ENCODE measurements at places on chromosomes 4 and X.

GRCh38 chr4:118813561-118813960, 22.4 kb downstream of the SEC24D start:
- no peak for DNase-seq

GRCh38 chr4:175017751-175018150, 99.6 kb downstream of the ADAM29 start:
- DNase-seq = no peak

GRCh38 chr4:41880840-41881831, 54.1 kb upstream of the TMEM33 start:
- no peak for DNase-seq

GRCh38 chr4:47669946-47670345, 167.9 kb downstream of the CORIN start:
- DNase-seq = no peak

- no peak for DNase-seq
Measured at GRCh38 chrX:71251466-71251973, 2.4 kb downstream of the ZMYM3 start.

DNA sequence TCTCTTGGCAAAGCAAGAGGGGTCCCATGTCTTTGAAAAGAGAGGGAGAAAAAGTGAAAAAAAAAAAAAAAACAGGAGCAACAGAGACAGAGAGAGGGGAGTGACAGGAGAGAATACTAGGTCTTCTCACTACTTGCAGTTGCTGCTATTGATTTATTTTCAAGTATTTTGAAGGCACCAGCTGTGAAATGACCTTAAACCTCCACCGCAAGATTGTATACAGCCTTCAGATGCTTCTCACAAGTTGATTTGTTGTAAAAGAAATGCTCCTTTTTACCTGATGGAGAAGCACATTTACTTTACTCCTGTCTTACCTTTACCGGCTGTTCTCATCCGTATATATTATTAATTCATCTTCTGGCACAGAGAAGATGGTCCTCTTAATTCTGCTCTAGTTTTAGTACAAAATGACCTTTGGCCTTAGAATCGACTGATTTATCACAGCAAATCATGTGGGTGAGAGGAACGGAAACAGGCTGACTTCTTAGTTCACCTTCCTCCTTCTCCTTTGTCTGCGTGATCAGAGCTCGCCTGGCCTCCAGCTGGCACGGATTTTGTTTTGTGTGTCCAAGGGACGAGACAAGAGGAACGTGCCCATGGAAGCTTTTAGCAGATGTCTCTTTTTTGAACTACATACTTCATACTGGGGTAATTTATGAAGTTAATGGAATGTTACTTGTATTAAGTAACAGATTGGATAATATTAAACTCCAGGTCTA, 82.4 kb upstream of the PACRGL start:
- DNase-seq = no peak

GRCh38 chrX:118614150-118614549, 113.3 kb upstream of the IL13RA1 start:
- no peak for DNase-seq

DNA sequence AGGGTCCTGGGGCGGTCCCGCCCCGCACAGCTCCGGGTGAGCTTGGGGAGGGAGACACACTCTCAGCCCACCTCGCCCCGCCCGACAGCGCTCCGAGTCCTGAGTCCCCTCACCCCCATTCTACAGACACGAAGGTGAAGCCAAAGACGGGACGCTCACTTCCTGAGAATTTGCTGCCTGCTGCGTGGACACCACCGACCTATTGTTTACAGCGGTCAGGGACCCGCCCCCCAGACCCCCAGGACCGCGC, 796 bp upstream of the ZNF141 start:
- DNase-seq = no peak

- DNase-seq = no peak
Measured at GRCh38 chr4:25865586-25865985, 2.8 kb upstream of the SEL1L3 start.

- DNase-seq = no peak
Measured at GRCh38 chr4:150322646-150323045, 244.4 kb downstream of the DCLK2 start.

DNA sequence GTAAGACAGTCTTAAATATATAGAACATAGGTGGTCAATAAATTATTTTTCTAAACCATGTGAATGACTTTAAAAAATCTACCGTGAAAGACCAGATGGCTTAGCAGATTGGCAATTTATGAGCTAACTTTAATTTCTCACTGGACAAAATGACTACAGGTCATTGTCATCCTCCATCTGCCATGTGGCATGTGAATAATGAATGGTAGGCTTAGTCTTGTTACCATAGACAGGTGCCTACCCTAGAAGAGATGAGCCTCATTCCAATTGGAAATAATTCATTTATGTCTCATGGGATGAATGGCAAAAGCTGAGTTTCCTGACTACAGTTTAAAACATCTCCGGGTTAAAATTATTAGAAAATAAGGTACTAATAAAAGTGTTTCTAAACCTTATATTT, 1043.3 kb downstream of the FAT4 start:
- no peak for DNase-seq

DNA sequence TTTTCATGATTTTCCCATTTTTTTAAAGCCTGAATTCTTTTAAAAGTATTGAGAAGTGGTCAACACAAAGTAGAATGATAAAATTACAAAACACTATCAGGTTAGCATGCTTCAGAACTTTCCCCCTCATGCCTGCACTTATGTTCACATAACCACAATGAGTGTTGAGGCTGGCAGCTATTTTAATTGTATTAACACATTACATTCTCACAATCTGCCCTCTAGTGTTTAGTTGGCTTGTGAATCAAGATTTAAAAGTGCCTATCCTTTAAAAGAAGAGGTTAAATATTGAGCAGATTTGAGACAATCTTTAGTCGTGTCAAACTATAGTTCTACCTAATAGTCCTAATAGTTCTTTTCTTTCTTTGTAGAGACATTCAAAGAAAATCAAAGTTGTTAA, 93.6 kb upstream of the NAP1L5 start:
- no peak for DNase-seq
